ENCODE measurements at places on chromosomes 1 and 21. TPM values are rescaled to one million over a fixed set of nuclear protein-coding genes. Genes with fewer than 3 reads are reported as not detected.

Gene SDC3
- total RNA-seq, result 0.64 TPM

Gene KCNN3
- not detected for total RNA-seq

Gene CNR2
- not detected for total RNA-seq

Gene RXRG
- total RNA-seq, result not detected

Gene TSPAN2
- 1.3 TPM for total RNA-seq

DNA sequence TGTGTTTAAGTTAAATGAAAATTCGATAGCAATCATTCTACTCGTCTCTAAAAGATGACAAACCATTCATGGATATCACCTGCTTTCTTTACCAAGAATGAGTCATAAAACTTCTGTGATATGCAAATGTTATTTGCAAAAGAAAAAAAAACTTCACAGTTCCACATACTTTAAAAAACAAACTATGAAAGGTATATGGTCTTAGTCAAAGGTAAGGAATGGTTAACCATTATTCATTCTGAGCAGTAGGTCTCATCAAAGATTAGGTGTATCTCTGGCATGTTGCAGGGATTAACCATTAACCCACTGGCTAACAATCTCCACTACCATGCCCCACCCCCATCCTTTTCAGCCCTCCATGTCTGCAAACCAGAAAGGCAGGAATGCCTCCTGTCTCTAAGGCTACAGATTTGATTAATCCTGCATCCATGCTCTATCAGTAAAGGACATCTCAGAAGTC is 44.4 kb downstream of the PTPN14 start:
- no peaks in the 10 kb centered on the region for H3K27me3 ChIP-seq
- H3K4me1 ChIP-seq, result no peaks in the 10 kb centered on the region
- no peak overlapping the region for H3K4me3 ChIP-seq
- no peak for DNase-seq
- no peaks in the 10 kb centered on the region for H3K36me3 ChIP-seq

DNA sequence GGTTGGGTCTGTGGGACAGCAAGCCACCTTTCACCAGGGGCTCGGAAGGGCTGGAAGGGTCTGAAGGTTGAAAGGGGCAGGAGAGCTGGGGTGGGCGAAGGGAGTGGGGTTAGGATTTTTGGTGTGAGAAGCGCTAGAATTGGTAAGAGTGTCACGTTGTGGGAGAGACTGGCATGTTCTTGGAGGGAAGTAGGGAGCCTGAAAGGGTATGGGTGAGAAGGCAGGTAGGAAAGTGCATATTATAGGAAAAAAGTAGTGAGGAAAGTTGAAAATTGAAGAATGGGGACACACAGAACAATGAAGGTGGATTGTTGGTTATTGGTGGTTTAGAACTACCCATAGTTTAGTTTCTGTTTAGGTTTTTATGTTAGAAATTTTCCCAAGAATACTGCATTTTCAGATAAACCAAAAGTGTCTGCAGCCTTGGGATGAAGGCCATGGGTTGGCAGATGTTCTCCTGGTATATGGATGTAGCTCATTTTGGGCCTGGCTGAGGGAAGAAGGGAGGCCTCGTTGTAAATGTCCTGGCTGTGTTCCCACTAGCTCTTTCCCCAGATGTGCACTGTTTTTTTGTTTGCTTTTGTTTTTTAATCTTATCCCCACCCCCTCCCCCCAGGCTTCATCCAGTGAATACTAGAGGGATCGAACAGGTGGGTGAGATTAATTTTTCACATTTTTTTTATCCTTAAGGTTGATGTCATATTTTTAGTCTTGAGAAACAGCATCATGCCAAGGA is 1.2 kb downstream of the LRRC42 start:
- H3K36me3 ChIP-seq, result peaks cover 4% of the 10 kb centered on the region
- peak overlapping the region; percentile 70 for H3K27ac ChIP-seq
- no peak for DNase-seq
- no peaks in the 10 kb centered on the region for H3K27me3 ChIP-seq
- H3K4me3 ChIP-seq, result no peak overlapping the region
- peaks cover 37% of the 10 kb centered on the region for H3K4me1 ChIP-seq

DNA sequence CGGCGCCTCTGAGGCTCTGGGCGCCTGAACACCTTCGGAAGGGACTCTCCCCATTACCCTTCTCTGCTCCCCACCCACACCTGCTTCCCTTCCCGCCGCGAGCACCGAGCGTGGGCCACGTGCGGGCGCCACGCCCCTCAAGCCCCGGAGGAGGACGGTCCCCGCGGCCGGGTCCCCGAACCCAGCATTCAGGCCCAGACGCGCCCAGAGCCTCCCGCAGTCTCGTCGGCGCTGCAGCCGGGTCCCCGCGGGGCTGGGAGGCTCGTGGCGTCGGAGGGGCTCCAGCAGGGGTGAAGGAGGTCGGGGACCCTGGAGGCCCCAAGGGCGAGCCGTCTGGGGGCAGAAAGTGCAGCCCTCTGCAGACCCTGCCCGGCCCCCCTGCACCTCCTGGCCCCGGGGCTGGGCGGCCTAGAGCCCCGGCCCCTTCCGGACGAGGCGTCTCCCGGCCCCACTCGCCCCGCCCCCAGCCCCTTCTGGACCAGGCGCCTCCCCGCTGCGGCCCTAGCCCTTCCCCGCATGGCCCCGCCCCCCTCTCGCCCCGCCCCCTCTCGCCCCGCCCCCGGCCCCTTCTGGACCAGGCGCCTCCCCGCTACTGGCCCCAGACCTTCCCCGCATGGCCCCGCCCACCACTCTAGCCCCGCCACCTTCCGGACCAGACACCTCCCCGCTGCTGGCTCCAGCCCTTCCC is 378 bp upstream of the SMIM1 start:
- peak; percentile 83 for DNase-seq
- peak overlapping the region; percentile 60 for H3K4me3 ChIP-seq
- peaks cover 28% of the 10 kb centered on the region for H3K4me1 ChIP-seq
- no peaks in the 10 kb centered on the region for H3K27me3 ChIP-seq
- no peak overlapping the region for H3K27ac ChIP-seq
- H3K36me3 ChIP-seq, result no peaks in the 10 kb centered on the region

DNA sequence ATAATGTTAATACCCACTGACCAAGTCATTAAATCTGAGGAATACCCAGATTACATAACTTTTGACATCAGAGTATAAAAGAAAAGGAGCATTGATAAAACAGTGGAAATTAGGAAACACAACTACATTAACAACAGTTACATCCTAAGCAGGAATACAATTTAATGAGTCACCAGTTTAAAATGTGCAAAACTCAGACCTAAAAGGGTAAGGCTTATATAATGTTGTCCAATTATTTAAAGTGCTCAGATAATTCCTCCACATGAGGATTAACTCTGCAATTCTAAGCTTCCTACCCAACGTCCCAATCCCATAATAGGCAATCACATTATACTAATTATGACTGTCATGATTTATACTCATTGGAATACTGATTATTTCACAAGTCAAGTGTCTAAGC is 50.5 kb downstream of the ABL2 start:
- H3K27ac ChIP-seq, result no peak overlapping the region
- DNase-seq, result no peak
- H3K4me3 ChIP-seq, result no peak overlapping the region
- H3K4me1 ChIP-seq, result no peaks in the 10 kb centered on the region
